ENCODE measurements at places on chromosomes 4 and X.

GRCh38 chr4:52586069-52586468 is 73.0 kb downstream of the USP46 start:
- no peak for DNase-seq

GRCh38 chr4:148044089-148044911 is 312.4 kb downstream of the ARHGAP10 start:
- no peak for DNase-seq

GRCh38 chrX:56066016-56066415 is 166.1 kb upstream of the KLF8 start:
- DNase-seq, result no peak

GRCh38 chr4:105057370-105058105 is 89.1 kb upstream of the TET2 start:
- peak; percentile 45 for DNase-seq

- peak; percentile 67 for DNase-seq
Observed at GRCh38 chr4:147984065-147984777, 252.3 kb downstream of the ARHGAP10 start.

DNA sequence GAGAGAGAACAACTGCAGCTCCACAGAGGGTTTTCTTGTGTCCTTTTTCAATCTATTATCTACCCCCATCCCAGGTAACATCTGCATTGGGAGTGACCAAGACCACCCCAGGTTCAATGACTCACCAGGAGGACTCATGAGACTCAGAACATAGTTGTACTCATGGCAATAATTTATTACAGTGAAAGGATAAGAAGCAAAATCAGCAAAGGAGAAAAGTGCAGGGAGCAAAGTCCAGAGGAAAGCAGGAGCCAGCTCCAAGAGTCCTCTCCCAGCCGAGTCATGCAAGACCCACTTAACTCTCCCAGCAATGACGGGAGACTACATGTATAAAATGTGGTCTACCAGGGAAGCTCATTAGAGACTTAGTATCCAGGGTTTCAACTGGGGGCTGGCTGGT is 129.5 kb upstream of the RBPJ start:
- DNase-seq, result no peak

- no peak for DNase-seq
Observed at GRCh38 chrX:39361736-39362135, 560.5 kb downstream of the MID1IP1 start.

DNA sequence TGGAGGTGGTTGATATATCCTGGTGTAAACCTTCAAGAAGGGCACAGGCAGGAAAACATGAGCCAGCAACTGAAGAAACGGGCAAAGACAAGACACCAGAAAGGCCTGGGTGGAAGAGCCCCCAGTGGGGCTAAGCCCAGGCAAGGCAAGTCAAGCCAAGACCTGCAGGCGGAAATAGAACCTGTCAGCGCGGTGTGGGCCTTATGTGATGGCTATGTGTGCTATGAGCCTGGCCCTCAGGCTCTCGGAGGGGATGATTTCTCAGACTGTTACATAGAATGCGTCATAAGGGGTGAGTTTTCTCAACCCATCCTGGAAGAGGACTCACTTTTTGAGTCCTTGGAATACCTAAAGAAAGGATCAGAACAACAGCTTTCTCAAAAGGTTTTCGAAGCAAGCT is 7.2 kb downstream of the ZFP42 start:
- DNase-seq, result no peak

- DNase-seq, result peak; percentile 91
Observed at GRCh38 chr4:15920723-15921591, 17.6 kb downstream of the FGFBP1 start.

DNA sequence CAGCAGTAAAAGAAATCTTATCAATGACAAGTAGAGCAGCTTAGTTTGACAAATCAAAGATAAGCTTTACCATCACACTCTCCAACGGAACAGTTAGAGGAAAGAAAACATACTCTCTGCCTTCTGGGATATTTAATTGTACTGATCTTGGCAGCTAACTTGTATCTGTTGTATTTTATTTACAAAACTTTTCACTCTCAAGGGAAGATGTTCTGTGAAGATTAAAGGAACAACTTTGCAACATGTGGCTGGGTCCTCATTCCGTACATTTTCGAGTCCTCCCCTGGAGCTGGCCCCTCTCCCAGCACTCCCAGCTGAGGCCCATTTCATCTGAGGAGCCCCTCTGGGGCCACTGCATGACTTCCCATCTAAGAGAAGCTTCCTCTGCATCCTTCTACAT is 74.4 kb downstream of the RPS3A start:
- peak; percentile 91 for DNase-seq

DNA sequence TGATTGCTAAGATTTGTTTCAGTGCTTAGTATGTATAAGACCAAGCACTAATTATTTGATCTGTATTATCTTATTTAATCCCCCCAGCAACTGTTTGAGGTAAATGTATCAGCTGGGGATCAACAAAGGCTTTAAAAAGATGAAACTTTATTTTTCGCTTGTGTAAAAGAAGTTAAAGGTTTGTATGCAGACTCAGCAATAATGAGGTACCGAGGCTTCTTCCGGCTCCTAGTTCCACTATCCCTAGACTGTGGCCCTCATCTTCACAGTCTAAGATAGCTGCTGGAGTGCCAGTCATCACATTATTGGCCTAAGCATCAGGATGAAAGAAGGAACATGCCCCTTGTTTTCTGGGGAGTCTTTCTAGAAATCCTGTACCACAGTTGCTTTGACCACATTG is 105.6 kb upstream of the SCML1 start:
- no peak for DNase-seq

DNA sequence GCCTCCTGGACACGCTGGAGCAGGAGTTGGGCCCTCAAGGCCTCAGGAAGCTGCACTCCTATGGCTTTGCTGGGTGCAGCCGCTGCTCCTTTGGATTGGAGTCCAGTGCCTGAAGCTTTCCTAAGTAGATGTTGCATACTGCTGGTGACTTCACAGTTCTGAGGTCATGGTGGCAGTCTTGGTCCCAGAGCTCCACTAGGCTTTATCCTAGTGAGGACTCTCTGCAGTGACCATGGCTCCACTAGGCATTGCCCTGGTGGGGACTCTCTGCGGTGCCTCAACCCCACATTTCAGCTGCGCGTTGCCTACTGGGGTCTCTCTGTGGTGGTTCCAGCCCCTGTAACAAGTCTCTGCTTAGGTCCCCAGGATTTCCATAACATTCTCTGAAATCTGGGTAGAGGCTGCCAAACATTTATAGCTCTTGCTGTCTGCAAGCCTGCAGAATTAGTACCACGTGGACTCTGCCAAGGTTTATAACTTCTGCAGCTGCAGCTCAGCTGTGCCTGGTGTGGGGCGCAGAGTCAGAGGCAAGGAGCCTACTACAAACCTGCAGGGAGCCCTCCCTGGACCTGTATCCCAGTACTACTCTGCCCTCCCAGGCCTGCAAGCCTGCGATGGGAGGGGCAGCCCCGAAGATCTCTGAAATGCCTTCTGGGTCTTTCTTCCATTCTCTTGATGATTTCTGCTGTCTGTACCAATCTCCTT is 46.0 kb upstream of the NFKB1 start:
- peak; percentile 22 for DNase-seq

DNA sequence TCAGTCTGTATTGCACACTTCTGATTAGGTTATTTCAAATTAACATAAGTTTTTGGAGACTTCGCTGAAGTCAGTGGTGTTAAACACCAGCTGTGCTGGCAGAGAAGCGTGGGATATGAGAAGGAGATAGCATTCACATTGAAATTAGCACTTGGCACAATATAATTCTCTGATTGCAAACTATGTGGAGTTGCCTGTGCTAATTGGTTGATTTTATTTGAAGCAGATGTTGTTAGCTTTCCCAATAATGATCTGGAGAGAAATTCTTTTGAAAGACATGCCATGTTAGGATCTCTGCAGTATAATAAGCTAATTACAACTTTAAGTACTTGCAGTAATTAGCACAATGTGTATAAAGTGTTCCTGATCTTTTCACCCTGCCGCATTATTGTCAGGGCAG is 367.4 kb upstream of the ARX start:
- DNase-seq, result no peak

DNA sequence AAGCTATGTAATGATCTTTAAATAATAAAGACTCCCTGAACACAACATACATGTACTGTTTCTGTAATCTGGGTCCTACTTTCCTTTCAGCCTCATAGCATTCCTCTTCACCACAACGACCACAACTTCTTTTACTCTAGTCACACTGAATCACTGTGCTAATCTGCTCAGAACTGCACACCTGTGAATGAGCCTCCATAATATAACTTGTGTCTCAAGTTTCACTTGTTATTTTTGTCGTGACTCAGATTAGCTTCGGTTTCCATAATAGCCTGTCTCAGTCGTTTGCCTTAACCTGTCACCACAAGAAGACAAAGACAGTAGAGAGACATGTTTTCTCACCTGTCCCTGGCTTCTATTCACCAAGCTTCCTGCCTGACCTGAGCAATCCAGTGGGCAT is 61.8 kb downstream of the MAGED1 start:
- DNase-seq, result no peak

DNA sequence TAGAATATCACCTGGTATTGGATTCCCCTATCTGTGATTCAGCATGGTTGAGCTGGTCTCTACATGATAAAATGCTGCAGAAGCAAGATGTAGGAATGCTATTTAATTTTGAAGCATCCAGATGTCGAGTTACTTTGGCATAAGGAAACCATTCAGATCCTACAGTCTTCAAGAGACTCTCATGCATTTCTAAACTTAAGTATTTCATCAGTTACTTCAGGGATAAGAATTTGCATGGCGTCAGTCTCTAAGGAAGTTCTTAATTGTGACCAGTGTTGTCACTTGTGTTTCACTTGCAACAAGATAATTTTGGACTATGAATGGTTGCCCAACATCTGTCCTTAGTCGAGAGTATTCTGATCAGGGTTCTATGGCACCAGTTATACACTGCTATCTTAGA is 192.4 kb downstream of the CCNG2 start:
- no peak for DNase-seq

Data from fibroblast of villous mesenchyme (primary cell).